ENCODE measurements at places on chromosomes 7 and 10.

DNA sequence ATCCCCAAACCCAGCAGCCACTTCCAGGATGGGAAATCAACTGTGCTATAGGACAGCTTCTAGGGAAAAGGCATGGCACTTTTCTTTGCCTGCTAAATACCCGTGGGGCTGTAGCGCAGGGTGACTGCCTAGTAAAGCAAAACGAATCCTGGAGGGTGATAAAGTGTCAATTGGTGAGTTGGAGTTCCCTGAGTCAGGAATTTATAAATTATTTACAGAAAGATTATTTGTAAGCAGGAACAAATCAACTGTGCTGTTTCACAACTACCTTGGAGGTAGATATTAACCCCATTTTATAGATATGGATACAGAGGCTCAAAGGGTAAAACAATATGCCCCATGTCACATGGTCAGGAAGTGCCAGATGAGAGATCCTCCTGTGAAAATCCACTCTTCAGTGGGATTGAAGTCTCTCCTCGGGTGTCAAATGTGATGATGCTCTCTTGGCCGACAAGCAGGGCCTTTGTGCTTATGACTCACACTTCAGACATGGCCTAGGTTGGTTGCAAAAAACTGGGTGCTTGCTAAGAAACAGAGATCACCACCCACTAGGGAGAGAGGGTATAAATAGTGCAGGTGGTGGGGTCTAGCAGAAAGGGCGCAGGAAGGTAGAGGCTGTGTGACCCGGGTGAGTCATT lies 383.2 kb upstream of the ZMIZ1 start:
- DNase-seq = no peak

DNA sequence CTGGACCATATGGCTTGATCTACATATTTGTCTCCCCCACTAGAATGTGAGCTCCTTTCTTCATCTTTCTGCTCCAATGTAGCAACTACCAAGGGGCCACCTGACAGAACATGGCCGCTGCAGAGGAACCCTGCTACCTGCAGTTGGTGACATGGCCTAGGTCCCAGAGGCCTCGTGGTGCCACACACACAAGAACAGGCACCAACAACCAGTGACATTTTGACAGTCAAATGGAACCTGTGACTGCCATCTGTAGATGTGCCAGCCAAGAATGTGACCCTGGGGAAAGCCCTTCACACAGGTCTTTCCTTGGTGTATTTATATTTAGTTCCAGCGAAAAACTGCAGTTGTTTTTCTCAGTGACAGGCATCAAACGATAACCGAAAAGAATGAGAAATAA lies 67.9 kb upstream of the ANKRD1 start:
- DNase-seq = no peak

GRCh38 chr7:127741764-127742375 lies 89.9 kb downstream of the SND1 start:
- no peak for DNase-seq

- DNase-seq = no peak
These were observed 150.4 kb downstream of the MAD1L1 start for GRCh38 chr7:2082139-2082998.

DNA sequence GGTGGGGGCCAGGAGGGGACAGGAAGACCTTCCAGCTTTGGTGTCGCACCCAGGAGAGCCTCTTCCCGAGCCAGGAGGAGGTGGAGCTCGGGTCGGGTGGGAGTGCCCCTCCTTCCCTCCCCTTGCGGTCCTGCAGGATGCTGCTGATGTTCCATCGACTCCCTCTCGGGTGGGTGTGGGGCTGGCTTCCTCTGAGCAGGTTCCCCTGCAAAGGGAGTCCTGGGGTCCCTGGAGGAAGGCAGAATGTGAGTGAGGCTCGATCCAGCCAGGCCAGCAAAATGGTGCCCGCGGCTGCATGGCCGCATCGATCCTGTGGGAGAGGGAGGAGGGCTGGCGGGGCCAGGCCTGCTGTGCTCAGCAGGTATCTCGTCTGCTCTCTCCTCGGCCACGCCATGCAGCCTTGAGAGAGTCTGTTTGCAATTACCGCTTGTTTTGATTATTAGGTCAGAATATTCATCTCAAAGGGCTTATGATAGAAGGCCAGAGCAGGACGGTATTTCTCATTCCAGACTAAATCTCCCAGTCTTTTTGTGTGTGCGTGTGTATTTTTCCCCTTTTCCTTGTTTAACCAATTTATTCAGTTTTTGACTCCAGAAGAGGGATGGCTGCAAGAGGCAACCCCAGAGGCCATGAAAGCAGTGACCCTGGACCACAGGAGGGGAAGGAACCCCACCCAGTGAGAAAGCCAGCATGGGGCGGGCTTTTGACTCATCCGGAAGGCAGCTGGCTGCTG lies 137.3 kb upstream of the ZMIZ1 start:
- no peak for DNase-seq

- no peak for DNase-seq
These were observed 763 bp downstream of the PITX3 start for GRCh38 chr10:102240467-102241031.
